Inflammatory macrophage (primary cell): ENCODE measurements at places on chromosomes 12 and 14.

DNA sequence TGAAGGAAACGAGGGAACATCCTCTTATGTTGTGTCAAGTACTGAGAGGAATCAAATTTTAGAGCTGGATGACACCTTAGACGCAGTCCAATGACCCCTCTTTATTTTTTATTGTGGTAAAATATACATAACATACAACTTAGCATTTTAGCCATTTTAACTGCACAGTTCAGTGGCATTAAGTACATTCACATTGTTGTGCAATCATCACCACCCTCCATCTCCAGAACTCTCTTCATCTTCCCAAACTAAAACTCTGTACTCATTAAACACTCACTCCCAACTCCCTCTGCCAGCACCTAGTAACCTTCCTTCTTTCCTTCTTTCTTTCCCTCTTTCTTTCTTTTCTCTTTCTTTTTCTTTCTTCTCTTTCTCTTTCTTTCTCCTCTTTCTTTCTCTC is 97.2 kb upstream of the SLC24A4 start:
- no peak for DNase-seq

DNA sequence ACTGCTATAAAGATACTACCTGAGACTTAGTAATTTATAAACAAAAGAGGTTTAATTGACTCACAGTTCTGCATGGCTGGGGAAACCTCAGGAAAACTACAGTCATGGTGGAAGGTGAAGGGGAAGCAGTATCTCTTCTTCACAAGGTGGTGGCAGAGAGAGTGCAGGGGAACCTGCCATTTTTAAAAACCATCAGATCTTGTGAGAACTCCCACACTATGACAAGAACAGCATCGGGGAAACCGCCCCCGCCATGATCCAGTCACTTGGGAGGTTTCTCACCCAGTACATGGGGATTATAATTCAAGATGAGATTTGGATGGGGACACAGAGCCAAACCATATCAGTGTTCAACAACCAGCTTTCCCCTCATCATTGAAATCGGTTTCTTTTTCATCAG is 49.9 kb downstream of the AEBP2 start:
- DNase-seq = no peak

GRCh38 chr14:47246367-47246766 is 429.0 kb downstream of the MDGA2 start:
- no peak for DNase-seq

GRCh38 chr12:80627782-80628181 is 79.7 kb upstream of the MYF6 start:
- DNase-seq = no peak

GRCh38 chr12:64124511-64125197 is 97.4 kb downstream of the KICS2 start:
- DNase-seq = no peak

- DNase-seq = no peak
These were observed 64.4 kb downstream of the TMX1 start for GRCh38 chr14:51304438-51304837.

DNA sequence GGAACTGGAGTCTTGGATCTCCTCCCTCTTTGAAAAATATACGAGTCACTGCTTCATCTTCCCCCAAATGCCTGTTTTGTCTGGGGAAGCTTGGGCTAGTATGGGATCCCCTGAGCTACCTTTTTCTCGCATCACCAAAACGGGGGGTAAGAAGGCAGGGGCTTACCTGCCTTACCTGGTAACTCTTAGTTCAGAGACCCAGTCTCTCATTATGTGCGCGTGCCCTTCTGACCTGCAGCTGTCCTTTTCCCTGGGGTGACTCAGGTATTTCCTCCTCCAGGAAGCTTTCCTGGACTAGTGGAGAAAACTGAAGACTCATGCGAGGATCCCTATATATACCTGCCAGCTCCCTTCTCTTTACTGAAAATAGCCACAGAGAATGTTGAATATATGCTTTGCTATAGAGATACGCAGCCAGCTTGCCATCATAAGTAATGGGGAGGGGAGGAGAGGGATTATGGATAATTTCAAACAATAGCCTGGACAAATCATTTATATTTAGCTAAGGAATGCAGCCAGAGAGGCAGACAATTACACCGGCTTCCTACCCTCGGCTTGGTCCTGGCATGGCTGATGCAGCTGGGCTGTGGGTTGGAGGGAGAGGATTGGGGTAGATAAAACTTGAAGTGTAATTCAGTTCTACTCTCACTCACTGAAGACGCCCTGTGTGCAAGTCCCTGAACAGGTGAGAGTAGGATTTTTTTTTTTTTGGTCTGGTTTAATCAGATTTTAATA is 1.1 kb downstream of the TSPAN9 start:
- DNase-seq = no peak
